ENCODE measurements at places on chromosomes 3 and 15.
A peak's percentile ranks its signal among the peaks of the same experiment; 100 is the strongest.

- DNase-seq = no peak
Measured at GRCh38 chr15:93319121-93319814, 230.3 kb upstream of the RGMA start.

- DNase-seq = no peak
Measured at GRCh38 chr15:84823282-84823878, 6.2 kb downstream of the ALPK3 start.

GRCh38 chr15:77974098-77974414 is 103.5 kb downstream of the TBC1D2B start:
- peak; percentile 45 for DNase-seq

DNA sequence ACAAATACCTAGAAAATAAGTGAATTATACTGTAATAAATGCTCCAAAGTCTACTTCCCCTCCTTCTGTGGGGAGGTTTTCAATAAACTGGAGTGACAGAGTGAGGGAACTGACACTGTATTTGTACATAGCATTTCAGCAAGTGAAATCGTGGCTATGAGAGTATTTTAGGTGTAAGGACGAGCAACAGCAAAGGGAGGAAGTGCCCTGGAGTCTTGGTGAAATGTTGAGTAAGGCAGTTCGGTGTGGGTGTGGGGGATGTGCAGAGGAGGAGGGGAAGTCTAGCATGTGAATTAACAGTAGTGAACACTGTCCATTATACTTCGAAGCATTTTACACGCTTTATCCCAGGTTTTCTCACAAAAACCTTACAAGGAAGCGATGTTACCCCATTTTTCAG is 18.1 kb upstream of the P2RY13 start:
- DNase-seq = peak; percentile 4

GRCh38 chr3:190169243-190169642 is 48.5 kb upstream of the P3H2 start:
- DNase-seq = no peak

DNA sequence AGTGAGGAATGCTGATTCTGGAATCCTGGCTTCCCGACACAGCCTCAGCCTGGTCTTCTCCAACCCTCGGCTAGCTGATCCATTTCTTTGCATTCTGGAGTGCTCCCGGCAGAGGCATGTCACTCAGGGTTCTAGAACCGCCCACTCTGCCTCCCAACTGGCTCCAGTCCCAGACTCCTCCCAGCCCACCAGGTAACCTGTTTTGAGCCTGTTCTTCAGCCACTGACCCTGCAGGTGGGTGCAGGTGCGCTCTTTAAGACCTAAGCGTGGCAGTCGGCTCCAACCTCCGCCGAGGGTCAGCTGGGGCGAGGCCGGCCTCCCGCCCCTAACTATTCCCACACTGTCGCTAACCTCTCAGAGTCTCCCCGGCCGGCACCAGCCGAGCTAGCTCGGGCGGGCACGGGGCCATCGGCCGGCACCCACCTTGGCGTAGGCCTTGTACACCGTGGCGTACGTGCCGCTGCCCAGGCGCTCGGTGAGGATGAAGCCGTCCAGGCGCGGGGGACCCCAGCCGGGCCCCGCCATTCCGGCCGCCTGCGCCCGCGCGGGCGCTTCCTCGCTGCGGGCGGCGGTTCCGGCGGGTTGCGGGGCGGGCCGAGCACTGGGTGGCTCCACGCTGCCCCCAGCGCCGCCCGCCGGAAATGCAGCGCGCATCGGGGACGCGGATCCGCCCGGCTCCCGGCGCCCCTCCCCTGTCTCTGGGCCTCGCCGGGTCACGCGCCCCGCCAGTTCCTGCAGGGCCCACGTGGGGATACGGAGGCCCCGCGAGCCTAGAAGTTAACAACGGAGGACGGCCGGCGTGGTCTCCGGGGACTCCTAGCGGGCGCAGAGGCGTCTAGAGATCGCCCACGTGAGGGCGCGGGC is at the start of gene ULK3:
ULK3 (minus strand) TSS at position 576 of the 864 bp plus-strand sequence; CDS start at position 525, 51 bp downstream.
- DNase-seq = peak; percentile 87

GRCh38 chr3:67030785-67031740 is 33.0 kb downstream of the KBTBD8 start:
- DNase-seq = no peak

GRCh38 chr3:193614430-193614829 is 21.4 kb downstream of the OPA1 start:
- DNase-seq = no peak

DNA sequence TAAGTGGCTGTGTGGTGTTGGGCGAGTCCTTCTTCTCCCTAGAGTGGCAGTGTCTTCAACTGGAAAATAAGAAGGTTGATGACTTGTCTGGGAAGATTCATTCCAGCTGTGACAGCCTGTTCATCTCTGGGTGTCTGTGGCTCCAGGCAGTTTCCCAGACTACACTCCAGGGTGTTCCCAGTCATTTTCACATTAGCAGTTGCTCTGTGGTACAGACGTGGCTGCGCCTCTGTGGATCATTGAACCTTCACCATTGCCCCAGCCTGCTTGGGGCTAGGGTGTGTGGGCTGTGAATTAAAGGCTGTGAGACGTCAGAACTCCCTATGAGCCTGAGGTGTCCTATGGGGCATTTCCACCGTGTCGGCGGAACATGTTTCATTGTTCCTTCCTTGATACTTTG is 239.6 kb upstream of the NR2E3 start:
- DNase-seq = no peak

DNA sequence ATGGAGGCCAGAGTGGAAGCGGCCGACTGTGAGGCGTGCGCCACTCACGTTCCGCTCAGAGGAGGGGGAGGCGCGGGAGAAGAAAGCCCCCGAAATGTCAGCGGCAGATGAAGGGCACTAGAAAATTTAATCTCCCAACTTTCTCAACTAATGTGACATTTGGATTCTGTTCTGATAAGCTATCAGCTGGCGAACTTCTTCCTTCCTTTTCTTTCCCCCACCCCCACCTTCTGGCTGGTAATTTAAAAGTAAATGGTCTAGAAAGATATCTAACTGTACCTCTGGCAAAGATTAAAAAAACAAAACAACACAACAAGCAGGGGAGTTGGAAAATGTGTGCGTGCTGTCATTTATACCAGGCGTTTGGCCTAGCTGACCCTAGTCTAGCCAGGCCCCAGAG is 26.4 kb upstream of the TMEM115 start:
- DNase-seq = no peak

- peak; percentile 15 for DNase-seq
Measured at GRCh38 chr3:147572970-147573340, 163.8 kb downstream of the ZIC1 start.

DNA sequence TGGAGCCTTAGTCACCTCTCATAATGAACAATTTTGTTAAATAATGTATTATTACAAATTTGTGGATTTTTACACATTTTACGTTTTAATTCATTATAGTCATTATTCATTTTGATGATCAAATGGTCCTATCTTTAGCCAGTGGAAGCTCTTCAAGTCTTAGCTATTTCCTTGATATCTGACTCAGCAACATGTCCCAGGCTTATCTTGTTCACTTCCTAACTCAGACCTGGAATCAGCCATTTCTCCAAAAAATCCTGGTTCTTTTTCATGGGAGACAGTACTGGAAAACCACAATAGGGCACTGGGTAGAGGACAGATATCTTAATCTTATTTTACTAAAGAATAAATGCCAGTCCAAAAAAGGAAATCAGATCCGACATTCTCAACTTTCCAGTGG is 56.4 kb downstream of the RYK start:
- DNase-seq = no peak

GRCh38 chr15:40389824-40390595 is 7.5 kb downstream of the KNSTRN start:
- no peak for DNase-seq

DNA sequence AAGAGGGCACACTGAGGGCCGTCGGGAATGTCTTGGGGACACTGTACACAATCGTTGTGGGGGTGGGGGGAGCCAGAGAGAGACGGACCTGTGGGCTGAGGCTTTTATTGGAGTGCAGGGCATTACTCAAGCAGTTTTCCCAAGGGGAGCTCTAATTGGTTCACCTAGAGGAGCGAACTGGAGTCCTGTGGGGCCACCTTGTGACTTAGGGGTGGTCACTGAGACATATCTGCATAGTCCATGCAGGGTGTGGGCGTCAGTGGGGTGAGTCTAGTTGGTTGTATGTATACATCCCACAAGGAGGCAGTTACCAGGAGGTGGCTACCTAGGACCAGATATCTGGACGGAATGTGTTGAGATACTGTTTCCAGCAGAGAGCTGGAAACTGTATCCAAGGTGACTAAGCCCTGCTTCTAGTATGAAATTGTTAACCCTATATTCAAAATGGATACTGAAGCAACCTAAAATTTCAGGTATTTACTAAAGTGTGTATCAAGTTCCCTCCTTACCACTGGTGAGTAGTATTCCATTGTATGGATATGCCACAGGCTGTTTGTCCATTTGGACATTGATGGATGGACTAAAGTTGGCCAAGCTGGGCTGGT is 2.6 kb upstream of the PIGZ start:
- no peak for DNase-seq

- DNase-seq = no peak
Measured at GRCh38 chr15:63456258-63456657, 48.1 kb upstream of the USP3 start.

GRCh38 chr15:28876131-28876844 is 9.5 kb upstream of the APBA2 start:
- DNase-seq = no peak

DNA sequence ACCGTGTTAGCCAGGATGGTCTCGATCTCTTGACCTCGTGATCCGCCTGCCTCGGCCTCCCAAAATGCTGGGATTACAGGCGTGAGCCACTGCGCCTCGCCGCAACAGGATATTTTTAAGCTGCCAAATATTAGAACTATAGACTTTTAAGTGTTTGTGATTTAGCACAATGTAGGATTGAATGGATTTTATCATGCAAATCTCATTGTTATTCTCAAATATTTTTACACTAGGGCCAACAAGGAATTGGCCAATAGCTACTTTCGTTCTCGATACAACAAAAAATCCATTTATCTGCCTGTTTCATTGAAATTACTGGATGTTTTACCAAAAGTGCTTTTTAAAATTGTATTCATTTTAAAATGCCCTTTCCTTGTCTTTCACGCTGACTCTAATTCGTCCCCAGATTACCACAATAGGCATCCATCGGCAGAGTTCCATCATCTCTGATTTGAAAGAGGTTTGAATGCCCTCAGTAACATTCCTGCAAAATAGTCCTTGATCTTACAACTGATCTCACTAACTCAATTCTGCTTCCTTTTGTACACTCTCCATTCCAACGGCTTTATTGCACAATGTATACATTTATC is 99.6 kb upstream of the ROBO2 start:
- DNase-seq = no peak

DNA sequence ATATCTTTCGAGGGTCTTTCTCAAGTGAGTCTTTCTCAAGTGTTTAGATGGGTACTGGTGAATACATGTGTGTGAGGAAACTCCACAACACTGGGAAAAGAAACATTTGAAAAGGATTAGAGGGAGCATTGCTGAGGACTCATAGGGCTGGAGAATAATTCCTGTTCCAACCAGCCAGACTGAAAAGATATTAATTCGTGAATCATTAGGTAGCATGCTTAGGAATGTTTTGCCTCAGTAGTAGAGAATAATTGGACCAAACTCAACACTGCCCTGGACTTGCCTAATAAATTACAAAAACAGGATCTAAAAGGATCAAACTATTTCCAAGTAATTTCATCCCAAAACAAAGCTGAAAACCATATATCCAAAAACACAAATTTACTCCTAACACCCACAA is 17.3 kb downstream of the PP2D1 start:
- DNase-seq = peak; percentile 3

- DNase-seq = no peak
Measured at GRCh38 chr3:134457376-134458074, 28.3 kb downstream of the ANAPC13 start.

- peak; percentile 64 for DNase-seq
Measured at GRCh38 chr3:133956982-133957381, 61.3 kb upstream of the RAB6B start.

DNA sequence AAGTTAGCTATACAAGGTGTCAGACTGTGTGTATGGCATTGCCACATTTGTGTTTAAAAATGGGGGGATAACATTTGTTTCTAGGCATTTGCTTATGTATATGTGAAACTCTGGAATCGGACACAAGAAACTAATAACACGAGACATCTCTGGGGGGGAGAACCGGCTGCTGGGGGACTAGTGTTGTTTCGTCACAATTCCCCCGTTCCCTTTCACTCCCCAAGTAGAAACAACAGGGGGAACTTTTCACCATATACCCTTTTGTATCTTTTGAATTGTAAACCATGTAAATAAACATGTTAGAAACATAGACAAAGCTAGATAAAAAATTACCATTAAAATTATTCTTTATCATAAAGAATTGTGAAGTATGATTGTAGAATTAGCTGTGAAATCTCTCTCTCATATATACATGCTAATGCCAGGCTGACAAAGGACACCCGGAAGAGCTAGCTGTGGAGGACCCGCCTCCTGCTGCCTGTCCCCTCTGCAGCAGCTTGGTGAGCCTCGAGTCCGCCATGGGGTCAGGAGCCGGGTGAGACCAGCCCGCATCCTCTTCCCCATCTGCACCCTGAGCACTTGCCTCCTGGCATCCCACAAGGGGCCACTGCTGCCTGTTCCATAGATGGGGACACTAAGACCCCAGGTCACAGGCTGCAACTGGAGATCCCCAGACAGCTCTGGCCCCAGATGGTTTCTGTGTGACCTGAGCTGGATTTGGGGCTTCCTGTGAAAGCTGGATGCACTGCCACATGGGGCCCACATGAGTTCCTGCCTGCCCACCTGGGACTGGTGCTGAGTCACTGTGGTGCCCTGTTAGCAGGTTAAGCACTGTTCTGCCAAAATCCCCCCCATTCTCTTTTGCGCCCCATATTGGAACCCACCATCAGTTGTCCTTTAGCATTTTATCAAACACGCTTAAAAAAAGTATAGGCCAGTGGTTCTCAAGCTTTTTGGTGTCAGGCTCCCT is 91.6 kb downstream of the IQSEC1 start:
- DNase-seq = no peak

GRCh38 chr15:96792216-96792615 is 461.7 kb downstream of the NR2F2 start:
- no peak for DNase-seq

- DNase-seq = no peak
Measured at GRCh38 chr3:36842275-36842674, 77.9 kb upstream of the DCLK3 start.

- peak; percentile 58 for DNase-seq
Measured at GRCh38 chr3:170007031-170007663, 30.6 kb upstream of the GPR160 start.

GRCh38 chr15:60731583-60732130 is 252.7 kb upstream of the ICE2 start:
- no peak for DNase-seq

Data from fibroblast of skin of right biceps (primary cell).